ENCODE measurements at places on chromosomes 7 and 10.
A peak's percentile ranks its signal among the peaks of the same experiment; 100 is the strongest.

DNA sequence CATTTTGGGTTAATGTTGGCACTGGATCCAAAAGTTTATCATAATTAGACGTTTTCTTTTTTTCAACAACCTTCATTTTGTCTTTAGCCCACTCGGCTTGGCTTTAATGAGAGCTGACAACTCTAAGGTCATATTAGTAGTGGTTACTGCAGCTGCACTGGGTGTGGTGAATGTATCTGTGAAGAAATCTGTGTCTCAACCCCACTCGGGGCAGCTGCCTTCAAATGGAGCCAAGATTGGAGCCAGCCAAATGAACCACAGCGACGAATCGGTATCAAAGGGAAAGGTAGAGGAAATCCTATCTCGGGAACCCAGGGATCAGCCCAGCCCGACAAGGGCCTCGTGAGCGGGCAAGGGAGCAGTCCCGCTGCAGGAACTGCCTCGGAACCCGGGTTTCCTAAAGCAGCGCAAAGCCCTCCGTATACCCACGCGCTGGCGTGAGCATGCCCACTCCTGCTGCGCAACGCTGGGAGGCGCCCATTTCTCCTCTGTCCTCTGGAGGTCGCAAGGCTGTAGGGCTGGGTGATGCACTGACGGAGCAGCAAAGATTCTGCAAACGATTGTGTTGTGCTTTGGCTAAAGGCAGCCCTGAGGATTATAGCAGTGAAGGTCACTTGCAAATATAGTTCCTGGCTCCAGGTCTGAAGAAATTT lies 98.7 kb upstream of the MBL2 start:
- no peaks in the 10 kb centered on the region for H3K36me3 ChIP-seq
- DNase-seq, result no peak
- H3K4me3 ChIP-seq, result no peak overlapping the region
- peaks cover 13% of the 10 kb centered on the region for H3K4me1 ChIP-seq
- no peak overlapping the region for H3K27ac ChIP-seq

DNA sequence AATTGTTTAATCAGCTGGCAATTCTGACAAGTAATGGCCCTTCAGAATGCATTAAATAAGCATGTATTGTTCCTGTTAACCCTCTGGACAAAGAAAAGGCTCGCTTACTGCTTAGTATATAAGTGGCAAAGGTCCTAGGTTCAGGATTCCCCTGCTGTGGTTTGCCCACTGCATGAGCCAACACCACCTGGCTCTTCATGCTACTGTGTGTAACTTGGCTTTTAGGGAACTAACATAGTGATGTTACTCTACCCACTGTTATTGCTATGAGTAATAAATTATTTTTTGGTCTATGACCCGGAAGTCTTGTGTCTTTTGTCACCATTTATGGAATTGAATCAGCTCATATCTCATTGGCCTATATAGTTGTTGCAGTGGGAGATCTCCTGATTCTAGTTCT lies 791.7 kb upstream of the PHF14 start:
- no peak overlapping the region for H3K27ac ChIP-seq
- H3K4me3 ChIP-seq, result no peak overlapping the region
- no peak for DNase-seq
- H3K36me3 ChIP-seq, result no peaks in the 10 kb centered on the region
- H3K4me1 ChIP-seq, result no peaks in the 10 kb centered on the region

GRCh38 chr10:43857206-43857930 lies 208.7 kb upstream of the ZNF32 start:
- no peak overlapping the region for H3K4me3 ChIP-seq
- DNase-seq, result no peak
- no peaks in the 10 kb centered on the region for H3K27me3 ChIP-seq
- no peaks in the 10 kb centered on the region for H3K4me1 ChIP-seq
- no peaks in the 10 kb centered on the region for H3K36me3 ChIP-seq

- no peak overlapping the region for H3K27ac ChIP-seq
- no peaks in the 10 kb centered on the region for H3K36me3 ChIP-seq
- no peak for DNase-seq
- H3K4me3 ChIP-seq, result no peak overlapping the region
Measured at GRCh38 chr10:78286186-78286585, 252.5 kb downstream of the RPS24 start.

DNA sequence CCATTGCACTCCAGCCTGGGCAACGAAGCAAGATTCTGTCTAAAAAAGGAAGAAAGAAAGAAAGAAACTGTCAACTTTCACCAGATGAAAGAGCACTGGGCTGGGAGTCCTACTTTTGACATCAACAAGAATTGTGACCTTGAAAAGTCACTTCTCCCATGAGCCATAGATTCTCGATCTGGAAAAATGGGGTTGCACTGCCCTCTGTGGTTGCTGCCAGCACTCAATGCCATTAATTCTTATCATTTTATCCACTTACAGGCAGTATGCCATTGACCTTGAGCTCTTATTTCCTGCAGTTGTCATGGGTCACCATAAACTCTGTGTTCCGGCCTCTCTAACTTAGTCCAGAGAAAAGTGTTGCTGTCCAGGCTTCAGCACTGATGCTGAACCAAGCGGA lies 137.2 kb downstream of the NOC3L start:
- no peaks in the 10 kb centered on the region for H3K4me1 ChIP-seq
- no peak for DNase-seq
- H3K27ac ChIP-seq, result no peak overlapping the region
- H3K36me3 ChIP-seq, result no peaks in the 10 kb centered on the region

- no peak overlapping the region for H3K4me3 ChIP-seq
- DNase-seq, result no peak
- peaks cover 5% of the 10 kb centered on the region for H3K4me1 ChIP-seq
- H3K27ac ChIP-seq, result no peak overlapping the region
Measured at GRCh38 chr7:28573059-28573553, 160.8 kb downstream of the CREB5 start.

- H3K27ac ChIP-seq, result no peak overlapping the region
- peaks cover 2% of the 10 kb centered on the region for H3K4me1 ChIP-seq
- peaks cover 11% of the 10 kb centered on the region for H3K36me3 ChIP-seq
- H3K27me3 ChIP-seq, result no peaks in the 10 kb centered on the region
- H3K4me3 ChIP-seq, result no peak overlapping the region
Measured at GRCh38 chr7:102170393-102170970, 116.2 kb upstream of the SH2B2 start.

GRCh38 chr7:4235596-4235995 lies 446.5 kb upstream of the FOXK1 start:
- no peaks in the 10 kb centered on the region for H3K27me3 ChIP-seq
- H3K4me3 ChIP-seq, result no peak overlapping the region
- no peak for DNase-seq
- H3K4me1 ChIP-seq, result peaks cover 7% of the 10 kb centered on the region

DNA sequence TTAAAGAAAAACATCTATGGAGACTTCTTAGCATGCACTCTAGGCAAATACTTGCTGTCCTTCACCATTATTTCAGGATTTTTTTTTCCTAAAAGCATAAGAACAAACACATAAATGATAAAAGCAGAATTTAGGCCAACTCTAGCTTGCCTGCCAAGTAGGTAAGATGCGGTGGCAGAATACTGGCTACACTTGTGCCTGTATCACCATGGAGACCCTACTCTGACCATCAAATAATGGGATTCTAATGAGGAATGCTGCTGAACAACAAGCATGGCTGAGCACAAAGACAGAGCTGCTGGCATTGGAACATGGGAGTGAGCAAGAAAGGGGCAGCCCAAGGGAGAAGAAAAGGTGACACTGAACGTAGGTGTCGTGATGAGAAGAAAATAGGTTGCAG lies 18.5 kb upstream of the TAS2R40 start:
- no peak overlapping the region for H3K27ac ChIP-seq
- H3K27me3 ChIP-seq, result no peaks in the 10 kb centered on the region

GRCh38 chr10:9510626-9511025 lies 1456.1 kb downstream of the GATA3 start:
- DNase-seq, result no peak
- no peaks in the 10 kb centered on the region for H3K36me3 ChIP-seq
- H3K4me3 ChIP-seq, result no peak overlapping the region
- H3K4me1 ChIP-seq, result no peaks in the 10 kb centered on the region
- no peak overlapping the region for H3K27ac ChIP-seq

GRCh38 chr7:100546926-100547800 lies 8.2 kb downstream of the AGFG2 start:
- no peaks in the 10 kb centered on the region for H3K27me3 ChIP-seq
- peaks cover 32% of the 10 kb centered on the region for H3K4me1 ChIP-seq
- no peak for DNase-seq
- H3K36me3 ChIP-seq, result peaks cover 5% of the 10 kb centered on the region

DNA sequence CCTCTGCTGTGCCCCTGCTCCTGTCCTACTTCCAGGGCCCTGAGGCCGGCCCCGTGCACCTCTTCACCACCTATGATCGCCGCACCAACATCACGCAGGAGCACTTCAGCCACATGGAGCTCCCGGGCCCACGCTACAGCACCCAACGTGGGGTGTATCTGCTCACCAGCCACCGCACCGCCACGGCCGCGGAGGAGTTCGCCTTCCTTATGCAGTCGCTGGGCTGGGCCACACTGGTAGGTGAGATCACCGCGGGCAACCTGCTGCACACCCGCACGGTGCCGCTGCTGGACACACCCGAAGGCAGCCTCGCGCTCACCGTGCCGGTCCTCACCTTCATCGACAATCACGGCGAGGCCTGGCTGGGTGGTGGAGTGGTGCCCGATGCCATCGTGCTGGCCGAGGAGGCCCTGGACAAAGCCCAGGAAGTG lies 1.8 kb downstream of the RBP3 start:
- H3K36me3 ChIP-seq, result no peaks in the 10 kb centered on the region
- no peaks in the 10 kb centered on the region for H3K4me1 ChIP-seq
- H3K4me3 ChIP-seq, result no peak overlapping the region

DNA sequence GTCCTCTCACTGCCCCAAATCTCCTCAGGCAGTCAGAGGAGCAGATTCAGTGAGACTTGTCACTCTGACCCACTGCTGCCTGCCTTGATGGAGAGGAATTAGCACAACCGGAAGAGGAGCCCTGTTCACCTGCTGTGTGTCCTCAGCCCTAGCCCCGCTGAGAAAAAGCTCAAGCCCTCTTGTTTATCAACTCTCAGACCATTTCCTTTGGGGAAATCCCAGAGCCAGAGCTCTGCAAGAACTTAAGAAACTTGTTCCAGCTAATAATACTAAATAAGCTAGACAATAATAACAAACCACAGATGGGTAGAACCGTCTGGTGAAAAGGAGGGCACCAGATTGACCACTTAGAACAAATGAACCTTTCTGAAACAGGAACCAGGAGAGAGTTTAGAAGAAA lies 37.7 kb upstream of the ITGB1 start:
- no peaks in the 10 kb centered on the region for H3K27me3 ChIP-seq
- H3K4me3 ChIP-seq, result no peak overlapping the region
- no peak for DNase-seq
- no peaks in the 10 kb centered on the region for H3K4me1 ChIP-seq
- no peak overlapping the region for H3K27ac ChIP-seq

- no peaks in the 10 kb centered on the region for H3K27me3 ChIP-seq
- peaks cover 26% of the 10 kb centered on the region for H3K4me1 ChIP-seq
- DNase-seq, result no peak
- no peak overlapping the region for H3K27ac ChIP-seq
- no peak overlapping the region for H3K4me3 ChIP-seq
Measured at GRCh38 chr7:22252936-22253536, 103.9 kb downstream of the RAPGEF5 start.

DNA sequence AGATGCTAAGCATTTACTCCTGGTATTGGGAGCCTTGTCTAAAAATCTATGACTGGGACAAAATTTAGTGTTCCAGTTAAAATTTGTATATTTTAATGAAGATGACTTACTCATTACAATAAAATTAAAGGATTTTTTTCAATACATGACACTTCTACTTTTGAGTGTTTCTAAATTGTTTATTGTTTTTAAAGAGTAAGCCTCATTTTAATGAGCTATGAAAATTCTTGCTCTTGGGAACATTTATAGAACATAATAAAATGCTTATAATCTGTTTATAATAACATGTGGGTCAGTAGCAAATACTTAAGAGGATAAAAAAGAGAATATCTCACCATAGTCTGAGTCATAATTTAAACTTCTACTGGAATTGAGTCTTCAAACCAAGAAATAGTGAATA lies 149.5 kb downstream of the PLCE1 start:
- H3K27me3 ChIP-seq, result no peaks in the 10 kb centered on the region
- no peaks in the 10 kb centered on the region for H3K4me1 ChIP-seq
- no peak overlapping the region for H3K27ac ChIP-seq
- H3K36me3 ChIP-seq, result no peaks in the 10 kb centered on the region

DNA sequence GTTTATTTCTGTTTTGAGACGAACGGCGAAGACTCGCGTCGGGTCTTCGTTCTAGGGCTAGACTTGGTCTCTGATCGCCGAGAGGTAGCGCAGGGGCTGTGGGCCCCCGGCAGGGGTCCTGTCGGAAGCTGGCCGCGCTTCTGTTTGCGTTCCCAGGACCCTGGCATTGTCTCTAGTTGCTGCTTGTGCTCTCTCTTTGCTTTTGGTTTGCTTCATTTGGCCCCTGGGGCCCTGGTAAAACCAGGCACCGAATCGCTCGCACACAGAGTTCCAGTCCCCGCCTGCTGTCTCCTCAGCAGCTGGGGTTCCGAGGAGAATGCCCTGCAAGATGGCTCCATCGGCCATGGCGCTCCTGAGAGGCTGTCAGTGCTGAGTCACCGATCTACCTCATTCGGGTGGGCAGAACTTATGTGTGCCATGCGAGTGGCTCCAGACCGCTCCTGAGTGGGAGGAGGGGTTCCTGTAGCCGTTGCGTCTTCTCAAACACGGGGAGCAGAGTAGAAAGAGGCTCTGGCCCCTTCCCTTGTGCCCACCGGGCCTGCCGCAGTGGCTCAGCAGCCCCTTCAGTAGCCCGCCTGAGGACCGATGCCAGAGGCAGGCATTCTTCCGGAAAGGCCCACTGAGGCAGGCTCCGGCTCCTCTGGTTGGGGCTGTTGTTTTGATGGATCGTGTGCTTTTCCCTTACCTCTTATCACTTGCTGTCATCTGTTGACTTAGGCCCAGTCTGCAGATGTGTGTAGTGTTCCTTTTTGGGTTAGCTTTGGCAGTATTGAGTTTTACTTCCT lies 826 bp downstream of the CHPF2 start:
- peak overlapping the region; percentile 89 for H3K4me3 ChIP-seq
- peaks cover 39% of the 10 kb centered on the region for H3K36me3 ChIP-seq
- no peaks in the 10 kb centered on the region for H3K27me3 ChIP-seq
- no peak for DNase-seq
- no peak overlapping the region for H3K27ac ChIP-seq
